ENCODE measurements at places on chromosomes 1 and 21.

DNA sequence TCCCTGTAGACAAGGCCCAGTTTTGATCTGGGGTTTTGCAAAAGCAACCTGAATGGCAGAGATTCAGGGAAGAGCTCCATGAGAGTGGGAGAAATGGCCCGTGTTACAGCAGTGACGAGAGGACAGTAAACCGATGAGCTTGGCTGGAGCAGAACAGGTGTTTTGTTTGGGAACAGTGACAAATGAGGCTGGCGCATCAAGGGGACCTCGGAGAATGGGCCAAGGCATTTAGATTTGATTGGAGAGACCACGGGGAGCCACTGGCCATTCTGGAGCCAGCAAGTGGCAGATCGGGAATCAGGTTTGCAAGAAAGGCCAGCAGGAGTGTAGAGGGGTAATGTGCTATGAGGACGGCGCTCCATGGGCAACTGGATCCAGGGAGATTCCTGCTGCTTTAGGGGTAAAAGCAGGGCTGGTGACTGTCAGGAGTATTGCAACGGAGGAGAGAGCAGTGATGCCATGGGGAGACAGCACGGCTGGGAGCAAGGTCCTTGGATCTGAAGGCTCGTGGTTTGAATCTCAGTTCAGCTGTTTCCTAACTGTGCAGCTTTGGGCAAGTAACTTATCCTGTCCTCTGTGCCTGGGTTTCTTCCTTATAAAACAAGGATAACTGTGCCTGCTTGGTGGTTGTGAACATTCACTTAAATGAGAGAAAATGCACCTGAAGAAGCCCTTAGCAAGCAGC is 9.9 kb upstream of the KLHDC7A start:
- DNase-seq, result no peak

DNA sequence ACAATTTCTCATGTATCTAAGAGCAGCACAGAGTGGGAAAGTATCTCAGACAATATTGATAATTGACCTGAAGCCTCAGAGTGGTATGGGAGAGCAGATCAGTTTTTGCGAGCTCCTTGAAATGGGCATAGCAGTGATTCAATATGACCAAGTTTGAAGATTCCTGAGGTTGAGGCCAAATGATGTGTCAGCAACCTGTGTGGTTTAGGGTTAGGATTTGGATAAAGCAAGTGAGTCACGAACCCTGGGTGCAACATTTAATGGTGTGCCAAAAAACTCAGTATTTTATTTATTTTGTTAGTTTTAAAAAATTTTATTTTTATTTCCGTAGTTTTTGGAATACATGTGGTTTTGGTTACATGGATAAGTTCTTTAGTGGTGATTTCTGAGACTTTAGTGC is 92.5 kb upstream of the C21orf91 start:
- no peak for DNase-seq

- no peak for DNase-seq
Observed at GRCh38 chr1:85421179-85421578, 43.8 kb downstream of the DDAH1 start.

DNA sequence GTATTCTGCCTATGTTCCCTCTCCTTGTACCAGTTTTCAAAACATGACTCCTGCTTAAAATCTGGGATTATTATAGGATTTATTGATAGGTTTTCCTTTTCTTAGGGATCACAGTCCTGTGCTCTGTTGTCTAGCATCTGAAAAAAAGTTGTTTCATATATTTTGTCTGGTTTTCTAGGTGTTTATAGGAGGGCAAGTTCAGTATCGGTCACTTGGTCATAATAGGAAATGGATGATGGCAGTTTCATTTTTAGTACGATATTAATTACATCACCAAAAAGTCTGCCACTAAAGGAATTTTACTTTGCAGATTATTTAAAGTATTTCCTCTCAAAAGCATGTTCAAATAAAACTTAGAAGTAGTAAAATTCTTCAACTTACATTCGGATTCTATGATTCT is 94.4 kb downstream of the RASAL2 start:
- no peak for DNase-seq

GRCh38 chr1:201269281-201269680 is 14.0 kb upstream of the PKP1 start:
- DNase-seq, result no peak

DNA sequence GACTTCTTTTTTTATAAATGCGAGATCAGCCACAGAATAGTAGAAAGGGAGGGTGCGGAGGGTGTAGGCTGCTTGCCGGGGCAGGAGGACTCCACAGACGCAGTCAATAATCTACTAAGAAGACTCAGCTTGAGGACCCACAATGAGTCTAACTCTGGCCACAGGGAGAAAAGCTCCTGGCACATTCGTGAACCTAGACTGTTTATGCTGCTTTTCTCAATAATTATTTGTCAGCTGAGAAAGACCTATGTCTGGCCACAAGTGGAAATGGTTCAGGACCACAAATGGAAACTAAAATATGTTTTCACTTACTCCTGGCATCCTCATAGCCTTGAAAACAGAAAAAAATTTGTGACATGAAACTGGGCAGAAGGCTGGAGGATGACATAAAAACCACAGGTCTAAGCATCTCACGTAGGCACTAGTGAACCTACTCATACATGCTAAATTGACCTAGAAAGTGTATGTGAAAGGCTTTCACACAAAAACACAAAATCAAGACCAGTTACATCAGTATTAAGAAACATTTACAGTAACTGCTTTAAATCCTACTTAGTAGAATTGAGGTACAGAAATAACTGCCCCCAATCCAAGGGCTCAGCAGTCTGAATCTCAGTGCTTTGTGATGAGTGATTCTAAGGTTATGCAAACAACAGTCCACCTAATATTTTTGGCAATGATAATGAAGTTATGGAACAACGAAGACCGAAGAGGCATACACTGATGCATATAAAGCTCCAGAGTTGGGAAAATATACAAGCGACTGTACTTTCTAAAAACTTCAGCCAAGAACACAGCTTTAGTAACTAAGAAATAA is 159.5 kb downstream of the SLC45A1 start:
- no peak for DNase-seq
